ENCODE measurements at places on chromosomes 1 and 21.

DNA sequence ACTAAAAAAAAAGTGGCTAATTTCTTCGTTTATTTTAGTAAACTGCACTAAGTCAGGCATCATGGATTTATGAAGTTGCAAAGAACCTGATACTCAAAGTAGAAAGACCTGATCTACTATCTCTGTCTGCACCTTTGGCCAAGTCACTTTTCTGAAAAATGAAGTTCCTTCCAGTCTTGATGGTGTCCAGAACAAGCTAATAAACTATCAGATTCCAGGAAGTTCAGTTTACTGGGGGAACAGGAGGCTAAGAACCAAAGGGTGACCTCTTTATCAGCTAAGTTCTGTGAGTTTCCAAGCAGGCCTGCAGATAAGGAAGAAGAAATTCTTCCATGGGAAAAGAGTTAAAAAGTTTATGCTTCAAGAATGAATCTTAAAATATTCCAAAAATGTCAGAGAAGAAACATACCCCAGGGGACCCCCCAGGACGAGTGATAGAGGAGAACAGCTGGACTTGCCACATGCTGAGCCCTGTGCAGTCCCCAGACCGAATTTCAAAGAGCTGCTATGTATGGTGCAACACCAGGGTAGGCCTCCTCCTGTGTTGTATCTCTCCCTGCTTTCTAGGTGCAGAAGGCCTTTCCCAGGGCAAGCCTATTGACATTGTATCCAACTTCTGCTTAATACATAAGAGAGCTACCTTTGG lies 72.8 kb upstream of the FGGY start:
- no peak for DNase-seq

DNA sequence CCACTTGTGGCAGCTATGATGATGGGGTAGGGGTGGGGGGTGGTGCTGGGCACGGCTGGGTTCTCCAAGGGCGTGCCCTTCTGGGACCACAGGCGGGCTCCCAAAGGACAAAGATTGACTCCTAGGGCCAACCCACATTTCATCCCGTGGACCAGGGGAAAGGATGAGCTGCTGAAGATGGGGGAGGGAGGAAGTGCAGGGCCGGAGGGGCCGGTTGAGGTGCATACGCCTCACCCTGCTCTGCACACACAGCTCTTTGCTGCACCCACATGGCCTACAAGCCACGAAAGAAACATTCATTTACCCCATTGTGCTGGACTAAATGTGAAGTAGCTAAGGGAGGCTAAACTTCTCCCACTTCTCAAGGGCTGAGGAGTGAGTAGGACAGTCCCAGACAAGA lies 34.2 kb upstream of the GNPAT start:
- no peak for DNase-seq

DNA sequence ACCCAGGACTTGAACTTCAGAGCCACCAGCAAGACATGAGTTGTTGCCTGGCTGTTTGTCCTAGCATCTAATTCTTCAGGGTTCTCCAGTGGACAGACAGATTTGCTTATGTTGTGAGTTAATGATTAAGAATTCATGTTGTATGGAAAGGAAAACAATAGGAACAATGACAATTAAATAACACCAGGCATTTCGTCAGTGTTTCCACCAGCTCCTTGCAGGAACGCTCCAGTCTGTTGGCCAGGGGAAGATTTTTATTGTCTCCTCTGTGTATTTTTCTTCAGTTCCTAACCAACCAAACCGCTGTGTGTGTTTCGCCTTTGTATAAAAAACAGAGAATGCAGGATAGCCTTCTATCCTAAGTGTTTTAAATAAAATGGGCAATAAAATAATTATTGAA lies 64.4 kb upstream of the PTGFR start:
- no peak for DNase-seq

- no peak for DNase-seq
Measured at GRCh38 chr1:180586671-180587155, 27.9 kb downstream of the OVAAL start.

- DNase-seq, result no peak
Measured at GRCh38 chr1:151282883-151283725, 1.0 kb downstream of the ZNF687 start.

DNA sequence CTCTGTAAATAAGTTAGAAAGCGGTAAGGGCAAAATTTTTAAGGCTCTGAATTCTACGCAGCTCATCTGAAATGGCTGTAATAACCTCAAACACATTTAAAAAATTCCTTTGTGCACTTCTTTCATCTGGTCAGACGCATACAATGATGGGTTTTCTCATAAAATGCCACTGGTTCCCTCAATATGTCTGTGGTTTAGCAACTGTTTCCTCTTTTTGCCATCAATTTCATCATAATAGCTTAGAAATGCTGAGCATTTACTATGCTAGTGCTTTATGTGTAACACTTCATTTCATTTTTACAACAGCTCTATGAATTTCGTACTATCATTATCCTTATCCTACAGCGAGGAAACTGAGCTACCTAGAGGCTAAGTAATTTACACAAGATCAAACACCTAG lies 35.3 kb upstream of the DMRTA2 start:
- DNase-seq, result no peak

Data from CD8-positive, alpha-beta T cell (primary cell).